Activated CD4-positive, alpha-beta T cell treated with anti-CD3 and anti-CD28 coated beads for 48 hours (primary cell): ENCODE measurements at places on chromosomes 2 and 18.
A peak's percentile ranks its signal among the peaks of the same experiment; 100 is the strongest.

GRCh38 chr18:62389761-62390481 lies 64.8 kb downstream of the TNFRSF11A start:
- DNase-seq, result no peak

DNA sequence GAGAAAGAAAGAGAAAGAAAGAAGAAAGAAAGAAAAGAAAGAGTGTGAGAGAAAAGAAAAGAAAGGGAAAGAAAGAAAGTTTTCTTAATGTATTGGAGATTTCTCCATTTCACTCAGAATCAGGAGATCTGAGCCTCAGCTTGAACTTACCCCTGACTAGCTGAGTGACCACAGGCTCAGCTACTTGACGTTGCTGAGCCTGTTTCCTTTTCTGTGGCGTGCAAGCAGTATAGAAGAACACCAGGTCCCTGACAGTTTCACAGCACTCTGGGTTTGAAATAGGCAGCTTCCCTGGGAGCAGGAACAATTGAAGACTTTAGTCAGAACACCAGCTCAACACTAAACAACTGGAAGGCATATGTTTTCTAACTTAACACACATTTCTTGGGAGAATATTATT lies 44.7 kb downstream of the MARCO start:
- DNase-seq, result no peak

DNA sequence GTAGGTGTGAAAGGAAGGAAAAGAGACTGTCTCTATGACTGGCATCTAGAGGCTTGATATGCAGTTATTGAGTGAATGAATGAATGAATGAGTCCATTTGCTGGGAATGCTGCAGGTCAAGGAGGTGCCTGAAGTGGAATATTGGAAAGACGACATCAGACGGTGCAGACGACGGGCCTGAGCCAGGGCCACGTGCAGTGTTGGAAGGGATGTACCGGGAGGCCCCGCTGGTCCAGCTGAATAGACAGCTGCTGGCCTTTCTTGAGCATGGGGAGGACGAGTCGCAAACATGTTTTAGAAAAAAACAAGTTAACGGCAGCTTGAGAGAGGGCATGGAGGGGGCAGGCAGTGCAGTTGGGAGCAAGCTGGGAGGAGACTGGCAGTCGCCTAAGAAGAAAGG lies 237.1 kb upstream of the PXDN start:
- no peak for DNase-seq

DNA sequence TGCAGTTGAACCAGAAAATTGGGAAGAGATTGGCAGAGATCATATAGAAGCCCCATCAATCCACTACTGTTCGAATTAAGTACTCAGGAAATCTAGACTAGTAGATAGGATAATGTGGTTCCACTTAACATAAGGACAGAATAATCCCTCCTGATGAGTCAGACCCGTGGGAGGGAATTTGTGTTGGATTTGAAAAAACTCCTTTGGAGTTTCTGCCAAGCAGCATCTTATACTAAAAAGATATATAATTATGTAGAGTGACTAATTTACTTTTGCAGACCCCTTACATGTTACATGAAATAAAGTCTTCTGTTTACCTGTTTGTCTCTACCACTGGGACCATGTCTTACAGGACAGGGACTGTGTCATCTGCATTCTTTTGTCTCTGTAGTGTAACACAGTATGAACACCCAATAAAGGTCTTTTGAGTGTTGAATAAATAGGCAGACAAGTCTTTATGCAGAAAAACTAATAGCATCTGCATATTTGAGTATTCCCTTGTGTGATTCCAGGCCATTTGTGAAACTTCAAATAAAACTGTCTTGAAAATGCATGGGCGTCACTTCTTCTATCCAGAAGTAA lies 122.6 kb upstream of the DNAJC10 start:
- DNase-seq, result no peak

- peak; percentile 65 for DNase-seq
Measured at GRCh38 chr2:38722271-38723061, 28.7 kb downstream of the SRSF7 start.

GRCh38 chr2:68411397-68412126 lies 46.5 kb downstream of the PLEK start:
- no peak for DNase-seq

DNA sequence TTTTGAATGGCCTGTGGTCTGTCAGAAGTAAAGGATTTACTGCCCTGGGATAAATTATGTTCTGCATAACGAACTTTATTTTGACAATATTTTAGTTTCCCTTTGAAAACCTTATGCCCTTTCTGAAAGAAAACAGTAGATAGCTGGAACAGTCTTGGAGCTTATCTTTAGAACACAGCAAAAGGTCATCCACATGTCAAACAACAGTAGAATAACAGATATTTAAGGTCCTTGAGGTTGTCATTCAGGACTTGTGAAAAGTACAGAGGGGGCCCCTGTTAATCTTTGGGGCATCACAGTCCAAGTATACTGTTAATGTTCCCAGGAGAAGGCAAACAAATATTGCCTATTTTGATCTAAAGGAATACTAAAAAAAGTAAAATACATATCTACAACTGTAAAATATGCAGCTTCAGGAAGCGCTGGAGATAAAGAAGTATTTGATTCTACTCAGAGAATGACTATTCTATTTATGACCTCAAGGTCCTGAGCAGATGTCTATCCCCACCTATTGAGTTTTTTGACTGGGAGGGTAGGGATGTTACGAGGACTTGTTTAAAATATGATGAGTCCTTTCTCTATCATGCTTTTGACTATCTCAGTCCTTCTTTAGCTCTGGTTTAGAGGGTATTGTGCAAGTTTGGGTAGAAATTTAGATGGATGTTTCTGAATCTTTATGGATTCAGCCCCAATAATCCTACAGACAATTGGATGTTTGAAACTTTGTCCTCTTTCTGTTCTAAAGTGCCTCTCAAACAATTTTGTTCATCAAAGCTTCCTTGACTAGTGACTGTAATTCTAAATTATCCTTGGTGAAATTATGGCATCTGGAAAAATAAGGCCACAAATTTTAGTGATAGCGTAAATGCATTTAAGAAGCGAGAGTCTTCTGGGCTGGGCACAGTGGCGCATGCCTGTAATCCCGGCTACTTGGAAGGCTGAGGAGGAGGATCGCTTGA lies 25.1 kb upstream of the TMEM214 start:
- DNase-seq, result no peak

GRCh38 chr18:74869904-74870863 lies 272.5 kb downstream of the ZNF407 start:
- DNase-seq, result no peak

DNA sequence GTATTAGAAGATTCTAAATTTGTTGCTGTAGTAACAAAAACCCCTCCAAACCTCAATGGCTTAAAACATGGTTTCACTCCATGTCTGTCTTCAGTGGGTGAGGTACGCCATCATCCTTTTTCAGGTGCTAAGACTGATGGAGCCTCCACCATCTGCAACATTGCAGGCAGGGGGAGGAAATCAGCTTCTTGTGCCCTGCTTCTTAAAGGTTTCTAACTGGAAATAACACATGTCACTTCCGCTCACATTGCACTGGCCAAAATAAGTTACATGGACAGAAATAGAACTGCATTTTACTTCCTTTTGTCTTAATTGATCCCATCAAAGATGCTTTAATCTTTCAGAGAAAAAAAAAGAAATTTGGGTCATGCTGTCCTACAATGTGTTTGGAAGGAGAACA lies 94.1 kb downstream of the GALNT3 start:
- DNase-seq, result no peak

- DNase-seq, result no peak
Measured at GRCh38 chr2:156473445-156473844, 37.3 kb downstream of the GPD2 start.

DNA sequence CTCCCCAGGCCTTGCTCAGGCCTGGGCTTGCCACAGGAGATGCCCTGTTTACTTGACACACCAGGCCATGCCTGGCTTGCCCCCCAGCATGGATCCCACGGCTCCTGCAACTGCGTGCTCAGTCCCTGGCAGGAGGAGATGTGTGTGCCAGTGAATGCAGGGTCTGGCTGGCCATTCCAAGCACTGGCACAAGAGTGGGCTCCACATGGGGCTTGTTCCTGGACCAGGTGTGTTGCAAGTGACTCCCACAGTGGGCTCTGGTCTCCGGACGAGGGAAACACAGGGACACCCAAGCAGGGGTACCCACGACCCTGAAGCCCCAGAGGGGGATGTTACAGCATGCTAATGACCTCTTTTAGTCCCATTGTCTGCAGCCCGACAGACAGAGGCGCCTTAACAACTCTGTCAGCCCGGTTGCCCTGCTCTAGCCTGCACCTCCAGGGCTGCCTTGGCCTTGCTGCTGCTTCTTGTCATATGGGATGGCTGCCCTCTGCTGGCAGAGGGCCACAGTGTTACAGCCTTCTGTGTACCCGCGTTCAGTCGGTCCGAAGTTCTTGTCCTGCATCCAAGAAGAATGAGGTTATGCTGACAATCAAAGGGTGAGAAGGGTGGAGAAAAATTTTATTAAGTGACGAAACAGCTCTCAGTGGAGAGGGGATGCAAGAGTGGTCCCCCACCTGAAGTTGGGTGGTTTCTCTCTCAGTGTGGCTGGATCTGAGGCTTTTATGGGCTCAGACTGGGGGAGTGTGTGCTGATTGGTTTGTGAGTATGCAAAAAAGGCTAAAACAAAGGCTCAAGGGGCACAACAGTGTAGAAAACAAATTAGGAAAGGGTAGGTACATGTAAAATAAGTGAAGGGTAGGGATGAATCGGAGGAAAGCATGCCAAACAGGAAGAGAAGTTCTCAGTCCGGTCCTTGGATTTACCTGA lies 180.4 kb downstream of the MBD5 start:
- peak; percentile 63 for DNase-seq

DNA sequence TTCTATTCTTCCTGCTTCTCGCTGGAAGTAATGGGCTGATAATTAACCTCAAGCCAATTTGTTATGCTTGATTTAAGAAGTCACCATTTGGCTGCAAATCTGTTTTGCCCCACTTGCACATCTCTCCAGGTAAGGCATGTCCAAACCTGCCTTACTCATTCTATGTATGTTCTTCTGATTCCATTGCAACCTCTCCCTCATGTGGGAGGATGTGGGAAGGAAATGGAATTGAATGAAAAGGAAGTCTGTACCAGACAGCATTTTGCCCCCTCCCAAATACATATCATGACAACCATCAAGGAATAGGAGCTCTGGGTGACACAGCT lies 131.7 kb downstream of the NRP2 start:
- DNase-seq, result no peak

DNA sequence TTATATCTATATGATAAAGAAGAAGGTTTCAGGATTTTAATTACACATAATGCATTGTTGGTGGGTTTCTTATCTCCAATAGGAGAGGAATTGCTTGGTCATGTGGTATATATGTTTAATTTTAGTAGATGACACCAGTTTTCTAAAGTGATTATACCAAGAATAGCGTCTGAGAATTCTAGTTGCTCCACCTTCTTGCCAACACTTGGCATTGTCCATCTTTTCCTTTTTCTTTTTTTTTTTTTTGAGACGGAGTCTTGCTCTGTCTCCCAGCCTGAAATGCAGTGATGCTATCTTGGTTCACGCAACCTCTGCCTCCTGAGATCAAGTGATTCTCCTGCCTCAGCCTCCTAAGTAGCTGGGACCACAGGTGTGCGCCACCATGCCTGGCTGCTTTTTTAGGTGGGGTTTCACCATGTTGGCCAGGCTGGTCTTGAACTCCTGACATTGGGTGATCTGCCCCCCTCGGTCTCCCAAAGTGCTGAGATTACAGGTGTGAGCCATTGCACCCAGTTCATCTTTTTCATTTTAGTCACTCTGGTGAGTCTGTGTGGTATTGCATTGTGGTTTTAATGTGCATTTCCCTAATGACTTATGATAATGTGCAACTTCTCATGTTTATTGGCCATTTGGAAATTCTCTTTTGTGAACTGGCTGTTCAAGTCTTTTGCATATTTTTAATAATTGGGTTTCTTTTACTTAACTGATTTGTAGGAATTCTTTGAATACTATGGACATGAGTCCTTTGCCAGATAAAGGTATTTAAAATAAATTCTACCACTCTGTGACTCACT lies 37.3 kb upstream of the ZNF512 start:
- DNase-seq, result no peak

DNA sequence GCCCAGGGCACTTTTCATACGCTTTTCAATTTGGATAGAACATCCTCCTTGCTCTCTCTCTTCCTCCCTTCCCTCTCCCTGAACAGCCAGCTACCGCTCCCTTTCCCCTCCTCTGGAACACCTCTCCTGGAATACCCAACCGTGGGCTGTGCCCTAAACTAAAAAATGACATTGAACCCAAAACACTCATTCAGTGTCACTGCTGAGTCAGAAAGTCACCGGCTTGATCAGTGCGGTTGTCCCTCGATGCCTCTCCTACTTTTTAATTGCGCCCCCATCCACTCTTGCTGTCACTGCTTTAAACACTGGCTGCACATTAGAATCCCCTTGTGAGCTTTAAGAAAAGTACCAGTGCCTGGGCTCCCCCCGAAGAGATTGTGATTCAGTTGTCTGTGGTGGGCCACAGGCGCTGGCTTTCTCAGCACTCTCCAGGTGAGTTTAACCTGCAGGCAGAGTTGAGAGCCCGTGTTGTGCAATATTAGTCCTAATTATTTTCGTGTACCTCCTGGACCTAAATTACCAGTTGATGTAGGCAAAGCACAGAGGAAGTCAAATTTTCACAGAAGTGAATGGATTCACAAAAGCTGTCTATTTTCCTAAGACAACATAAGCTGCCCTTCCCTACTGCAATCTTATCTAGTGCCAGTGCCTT lies 302.0 kb downstream of the PRKCE start:
- no peak for DNase-seq

- no peak for DNase-seq
Measured at GRCh38 chr2:198371921-198372543, 567.6 kb downstream of the PLCL1 start.

DNA sequence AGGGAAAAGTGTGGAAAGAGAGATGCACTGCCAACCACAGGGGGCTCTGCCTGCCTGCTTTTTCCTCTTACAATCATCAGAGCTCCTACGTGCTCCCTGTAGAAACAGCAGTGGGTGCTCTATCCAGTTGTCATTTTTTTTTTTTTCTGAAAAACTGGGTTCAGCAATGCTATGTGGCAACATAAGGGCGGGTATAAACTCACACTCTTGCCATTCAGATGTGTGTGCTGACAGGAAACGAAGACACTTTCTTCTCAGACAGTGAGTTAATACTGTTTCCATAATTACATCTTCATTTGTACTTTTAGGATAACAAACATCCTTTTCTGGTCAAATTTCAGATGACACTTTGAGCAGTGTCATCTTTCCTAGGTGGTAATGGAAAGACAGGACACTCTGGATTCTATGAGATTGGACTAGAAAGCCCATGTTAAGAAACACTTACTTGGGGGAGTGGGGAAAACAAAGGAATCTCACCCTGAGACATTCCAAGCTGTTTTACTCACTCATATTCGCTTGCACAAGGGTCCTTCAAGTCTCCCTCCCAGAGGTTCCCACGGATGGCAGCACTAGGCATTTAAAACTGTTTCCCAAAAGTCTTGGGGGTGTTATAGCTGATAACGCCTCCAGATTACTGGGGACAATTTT lies 41.3 kb downstream of the CCDC93 start:
- no peak for DNase-seq

- no peak for DNase-seq
Measured at GRCh38 chr2:5959836-5960820, 267.9 kb downstream of the SOX11 start.

GRCh38 chr2:13919981-13920382 lies 712.5 kb upstream of the LRATD1 start:
- DNase-seq, result no peak

GRCh38 chr2:69089266-69089665 lies 76.3 kb downstream of the ANTXR1 start:
- no peak for DNase-seq

GRCh38 chr2:240121190-240121589 lies 14.9 kb downstream of the COPS9 start:
- peak; percentile 41 for DNase-seq

- no peak for DNase-seq
Measured at GRCh38 chr18:10400534-10401307, 53.7 kb upstream of the APCDD1 start.

- DNase-seq, result no peak
Measured at GRCh38 chr2:143953451-143954030, 566.4 kb downstream of the ZEB2 start.

GRCh38 chr18:48949606-48950535 lies 894 bp downstream of the SMAD7 start:
- DNase-seq, result peak; percentile 36
